ENCODE measurements at places on chromosomes 7 and 10. TPM values are rescaled to one million over a fixed set of nuclear protein-coding genes. Genes with fewer than 3 reads are reported as not detected.

Gene LCOR
- total RNA-seq = 88.6 TPM

Gene OR2A1
- 0.12 TPM for total RNA-seq

Gene CDNF
- total RNA-seq = 2.3 TPM

- H3K4me3 ChIP-seq = no peak overlapping the region
- H3K27ac ChIP-seq = no peak overlapping the region
- no peak for DNase-seq
Observed at GRCh38 chr10:50316174-50316573, 64.9 kb upstream of the ASAH2 start.

GRCh38 chr10:16901106-16901505, 83.9 kb upstream of the RSU1 start:
- H3K27me3 ChIP-seq = no peaks in the 10 kb centered on the region
- H3K27ac ChIP-seq = no peak overlapping the region
- no peaks in the 10 kb centered on the region for H3K36me3 ChIP-seq
- DNase-seq = no peak

Measured in progenitor cell of endocrine pancreas (in vitro differentiated cells).